ENCODE measurements at places on chromosomes 5 and 9.

GRCh38 chr5:178209334-178210072, 5.2 kb downstream of the HNRNPAB start:
- DNase-seq, result no peak

DNA sequence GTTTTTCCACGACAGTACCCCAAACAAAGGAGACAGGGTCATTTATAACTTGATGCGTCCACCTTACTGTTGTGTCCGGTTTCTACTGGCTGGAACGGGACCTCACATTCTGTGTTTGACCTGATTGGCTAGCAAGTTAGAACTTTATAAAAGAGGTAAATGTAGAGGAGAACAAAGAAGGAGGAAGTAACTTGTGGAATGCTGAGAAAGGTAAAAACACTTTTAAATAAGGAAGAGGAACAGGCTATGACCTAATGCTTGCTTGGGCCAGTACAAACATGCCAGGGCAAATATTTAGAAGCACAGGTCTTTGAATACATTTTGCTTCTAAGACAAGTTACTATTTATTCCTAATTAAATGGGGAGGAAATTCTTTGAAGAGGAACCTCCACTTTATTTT, 251.6 kb downstream of the KIAA0825 start:
- no peak for DNase-seq

- DNase-seq, result no peak
Measured at GRCh38 chr5:159426694-159427093, 96.4 kb upstream of the IL12B start.

- no peak for DNase-seq
Measured at GRCh38 chr5:6540111-6540827, 91.6 kb downstream of the UBE2QL1 start.

DNA sequence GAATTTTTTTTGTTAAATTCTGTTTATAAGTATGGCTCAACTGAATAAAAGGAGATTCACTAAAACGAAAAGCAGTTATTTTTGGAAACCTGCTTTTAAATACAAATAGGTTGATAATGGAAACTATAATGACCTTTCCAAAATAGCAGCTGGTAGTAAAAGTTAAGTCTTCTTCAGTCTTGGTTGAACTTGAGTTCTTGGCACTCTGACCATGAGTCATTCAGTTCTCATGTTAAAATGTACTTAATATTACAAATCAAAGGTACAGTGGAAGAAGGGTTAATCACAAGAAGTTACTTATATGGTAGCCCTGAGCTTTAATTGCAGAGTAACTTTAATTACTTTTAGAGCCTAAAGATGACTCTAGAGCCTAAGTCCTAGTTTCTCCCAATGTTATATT, 62.1 kb downstream of the KLF9 start:
- no peak for DNase-seq

- no peak for DNase-seq
Measured at GRCh38 chr5:37723162-37723961, 116.5 kb downstream of the GDNF start.
